ENCODE measurements at places on chromosomes 7 and 10. TPM values are rescaled to one million over a fixed set of nuclear protein-coding genes. Genes with fewer than 3 reads are reported as not detected.

The PLXNA4 gene
- polyA plus RNA-seq: 1.9 TPM

The BEND7 gene
- 8.4 TPM for polyA plus RNA-seq

The FAM3C gene
- polyA plus RNA-seq: 127 TPM

The ZNF503 gene
- polyA plus RNA-seq: 14.1 TPM

The LAMB1 gene
- polyA plus RNA-seq: 329 TPM

The ASZ1 gene
- 0.10 TPM for polyA plus RNA-seq

The NEURL1 gene
- 4.2 TPM for polyA plus RNA-seq

DNA sequence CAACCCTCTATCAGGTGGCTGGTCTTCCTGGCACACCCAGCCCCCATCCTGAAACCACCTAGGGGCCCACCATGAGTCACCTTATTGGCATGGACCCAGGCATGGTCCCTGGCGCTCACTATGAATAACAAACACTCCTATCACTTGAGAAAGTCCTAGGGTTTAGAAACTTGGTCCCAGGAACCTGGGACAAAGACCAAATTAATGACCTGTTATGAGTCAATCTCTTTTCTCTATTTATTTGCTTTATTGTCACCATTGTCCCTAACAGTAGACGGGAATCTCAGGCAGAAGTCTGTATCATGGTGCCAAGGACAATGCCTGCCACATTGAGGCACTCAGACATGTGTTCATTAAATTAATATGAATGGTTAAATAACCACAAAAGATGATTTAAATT, 599.6 kb upstream of the C7orf33 start:
- no peaks in the 10 kb centered on the region for H3K36me3 ChIP-seq
- H3K27ac ChIP-seq: no peak overlapping the region
- DNase-seq: no peak
- no peaks in the 10 kb centered on the region for H3K27me3 ChIP-seq
- no peaks in the 10 kb centered on the region for H3K4me1 ChIP-seq
- no peak overlapping the region for H3K4me3 ChIP-seq

- H3K36me3 ChIP-seq: no peaks in the 10 kb centered on the region
- no peaks in the 10 kb centered on the region for H3K4me1 ChIP-seq
- H3K27ac ChIP-seq: no peak overlapping the region
- DNase-seq: no peak
- H3K27me3 ChIP-seq: no peaks in the 10 kb centered on the region
These were observed 27.5 kb downstream of the PTPRE start for GRCh38 chr10:127934383-127934782.

GRCh38 chr7:51308696-51309095, 7.9 kb downstream of the COBL start:
- DNase-seq: peak; percentile 35
- peak overlapping the region; percentile 9 for H3K27ac ChIP-seq
- no peaks in the 10 kb centered on the region for H3K4me1 ChIP-seq

GRCh38 chr10:86388119-86388704, 21.6 kb upstream of the GRID1 start:
- H3K4me1 ChIP-seq: no peaks in the 10 kb centered on the region
- H3K36me3 ChIP-seq: no peaks in the 10 kb centered on the region
- H3K27ac ChIP-seq: no peak overlapping the region

DNA sequence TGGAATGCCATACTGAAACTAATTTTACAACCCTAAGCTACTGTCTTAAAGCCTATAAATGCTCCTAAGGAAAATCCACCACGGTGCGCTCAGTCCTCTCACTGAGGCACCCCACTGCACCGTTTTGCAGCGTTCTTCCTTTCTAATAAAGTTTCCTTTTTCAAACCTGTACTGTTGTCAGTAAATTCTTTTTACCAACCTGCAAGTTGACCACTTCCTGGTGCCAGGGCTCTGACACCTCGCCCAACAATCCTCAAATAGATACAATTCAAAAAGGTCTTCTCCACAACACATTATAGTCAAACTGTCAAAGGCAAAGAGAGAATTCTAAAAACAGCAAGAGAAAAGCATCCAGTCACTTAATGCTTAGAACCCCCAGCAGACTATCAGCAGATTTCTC, 42.8 kb downstream of the HERPUD2 start:
- no peak overlapping the region for H3K4me3 ChIP-seq
- H3K4me1 ChIP-seq: peaks cover under 1% of the 10 kb centered on the region
- no peak for DNase-seq
- H3K27me3 ChIP-seq: no peaks in the 10 kb centered on the region
- no peaks in the 10 kb centered on the region for H3K36me3 ChIP-seq

DNA sequence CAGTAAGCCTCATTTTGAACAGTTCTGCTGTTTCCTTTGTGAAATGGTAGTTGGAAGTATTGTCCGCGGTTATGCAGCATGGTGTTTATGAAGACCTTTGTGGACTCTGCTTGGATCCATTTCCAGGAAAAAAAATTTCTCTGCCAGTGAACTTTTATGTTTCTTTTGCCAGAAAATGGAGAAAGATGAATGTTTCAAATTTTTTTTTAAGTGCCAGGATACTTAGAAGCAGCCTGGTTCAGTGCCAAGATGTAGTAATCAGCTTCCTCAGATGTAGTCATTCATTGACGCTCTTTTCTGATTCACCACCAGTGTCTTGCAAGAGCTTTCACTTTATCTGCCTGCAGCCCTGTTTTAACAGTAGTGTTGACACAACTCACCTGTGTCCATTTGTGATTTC, 258.2 kb downstream of the SDK1 start:
- no peak overlapping the region for H3K4me3 ChIP-seq
- H3K27ac ChIP-seq: peak overlapping the region; percentile 23
- peak; percentile 81 for DNase-seq

DNA sequence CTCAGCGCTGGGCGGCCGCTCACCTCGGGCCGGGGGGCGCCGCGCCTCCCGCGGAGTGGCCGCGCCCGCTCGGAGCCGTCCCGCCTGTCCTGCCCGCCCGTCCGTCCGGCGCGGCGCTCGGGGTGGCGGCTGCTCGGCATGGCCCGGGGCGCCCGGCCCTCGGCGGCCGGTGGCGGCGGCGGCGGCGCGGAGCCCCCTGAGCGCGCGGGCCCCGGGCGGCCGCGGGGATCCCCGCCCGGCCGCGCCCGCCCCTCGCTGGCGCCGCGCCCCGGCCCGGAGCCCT, 338 bp downstream of the SDK1 start:
- peaks cover 9% of the 10 kb centered on the region for H3K4me1 ChIP-seq
- peak overlapping the region; percentile 60 for H3K4me3 ChIP-seq
- H3K27ac ChIP-seq: no peak overlapping the region
- no peaks in the 10 kb centered on the region for H3K36me3 ChIP-seq

- H3K4me1 ChIP-seq: no peaks in the 10 kb centered on the region
- H3K36me3 ChIP-seq: no peaks in the 10 kb centered on the region
- no peak overlapping the region for H3K4me3 ChIP-seq
- no peaks in the 10 kb centered on the region for H3K27me3 ChIP-seq
- no peak for DNase-seq
- H3K27ac ChIP-seq: no peak overlapping the region
These were observed 22.6 kb downstream of the HERC4 start for GRCh38 chr10:68052463-68052862.

DNA sequence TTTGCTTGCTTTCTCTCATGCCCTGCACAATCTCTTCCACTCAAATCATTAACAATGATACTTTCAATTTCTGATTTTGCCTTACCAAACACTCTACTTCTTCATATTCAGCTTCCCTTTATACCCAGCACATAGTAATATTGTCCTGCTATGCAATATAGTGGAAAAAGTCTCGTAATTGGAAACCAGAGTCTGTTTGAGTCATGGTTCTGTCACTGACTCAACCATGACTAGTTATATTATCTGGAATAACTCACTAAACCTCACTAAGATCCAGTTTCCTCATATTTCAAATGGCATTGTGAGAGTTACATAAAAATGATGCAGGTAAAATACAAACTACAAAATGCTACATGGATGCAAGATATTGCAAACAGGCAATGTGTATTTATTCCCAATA, 98.5 kb upstream of the LRRTM3 start:
- no peak overlapping the region for H3K27ac ChIP-seq
- no peaks in the 10 kb centered on the region for H3K27me3 ChIP-seq
- H3K36me3 ChIP-seq: no peaks in the 10 kb centered on the region
- H3K4me3 ChIP-seq: no peak overlapping the region

GRCh38 chr7:43906331-43907010, at the start of gene URGCP:
Gene URGCP, minus strand, starts transcription at chr7:43906596. Its CDS starts 21 bp downstream, at chr7:43906575.
- peak within 1 kb of the TSS; percentile 47 for H3K4me3 ChIP-seq
- H3K27ac ChIP-seq: peak within 1 kb of the TSS; percentile 97
- peak; percentile 78 for DNase-seq
- H3K36me3 ChIP-seq: no peaks in the 10 kb centered on the region
- no peaks in the 10 kb centered on the region for H3K27me3 ChIP-seq
- peaks cover 8% of the 10 kb centered on the region for H3K4me1 ChIP-seq

DNA sequence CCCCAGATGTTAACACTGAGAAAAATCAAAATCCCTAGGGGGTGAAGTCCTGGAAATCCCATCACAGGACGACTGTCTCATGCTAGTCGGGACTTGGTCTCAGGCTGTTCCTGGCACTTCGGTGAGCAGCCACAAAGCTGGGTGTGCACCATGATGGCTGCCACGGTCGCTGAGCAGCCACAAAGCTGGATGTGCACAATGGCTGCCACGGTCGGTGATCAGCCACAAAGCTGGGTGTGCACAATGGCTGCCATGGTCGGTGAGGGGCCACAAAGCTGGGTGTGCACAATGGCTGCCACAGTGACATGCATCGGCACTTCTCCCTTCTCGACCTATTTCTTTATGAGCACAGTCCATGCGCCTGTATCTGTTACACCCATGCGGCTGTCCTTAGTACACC, 505.1 kb downstream of the TCERG1L start:
- H3K4me3 ChIP-seq: no peak overlapping the region
- DNase-seq: no peak
- no peaks in the 10 kb centered on the region for H3K4me1 ChIP-seq
- H3K36me3 ChIP-seq: no peaks in the 10 kb centered on the region

- no peaks in the 10 kb centered on the region for H3K27me3 ChIP-seq
- H3K36me3 ChIP-seq: no peaks in the 10 kb centered on the region
- no peak for DNase-seq
- no peaks in the 10 kb centered on the region for H3K4me1 ChIP-seq
- no peak overlapping the region for H3K27ac ChIP-seq
These were observed 25.4 kb upstream of the MRC1 start for GRCh38 chr10:17783751-17784150.
